ENCODE measurements at places on chromosomes 3 and 15.

DNA sequence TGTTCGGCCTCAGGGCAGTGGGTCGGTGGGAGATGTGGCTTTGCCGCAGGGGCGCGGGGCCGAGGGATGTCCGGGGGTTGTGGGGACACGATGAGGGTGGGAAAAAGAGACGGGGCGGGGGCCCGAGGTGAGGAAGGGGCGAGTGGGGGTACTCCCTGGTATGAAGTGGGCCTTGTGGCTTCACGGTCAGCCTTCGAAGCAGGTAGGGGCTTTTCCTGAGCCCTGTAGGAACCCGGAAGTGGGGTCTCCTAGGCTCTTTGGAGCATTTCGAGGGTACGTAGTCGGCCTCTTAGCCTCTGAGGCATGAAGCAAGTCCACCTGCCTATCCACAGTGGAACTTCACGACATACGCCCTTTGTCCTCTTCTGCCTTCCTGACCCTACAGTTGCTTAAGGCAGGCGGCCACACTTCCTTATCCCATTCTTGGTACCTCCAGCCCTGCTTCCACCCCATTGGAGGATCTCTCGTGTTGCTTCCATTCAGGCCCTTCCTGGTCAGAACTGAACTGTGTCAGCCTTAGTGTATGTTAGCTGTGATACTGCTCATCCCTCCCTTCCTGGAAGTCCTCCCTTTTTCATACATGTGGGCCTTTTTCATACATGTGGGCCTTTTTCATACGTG is 389 bp downstream of the ARPC4 start:
- peak; percentile 62 for DNase-seq

DNA sequence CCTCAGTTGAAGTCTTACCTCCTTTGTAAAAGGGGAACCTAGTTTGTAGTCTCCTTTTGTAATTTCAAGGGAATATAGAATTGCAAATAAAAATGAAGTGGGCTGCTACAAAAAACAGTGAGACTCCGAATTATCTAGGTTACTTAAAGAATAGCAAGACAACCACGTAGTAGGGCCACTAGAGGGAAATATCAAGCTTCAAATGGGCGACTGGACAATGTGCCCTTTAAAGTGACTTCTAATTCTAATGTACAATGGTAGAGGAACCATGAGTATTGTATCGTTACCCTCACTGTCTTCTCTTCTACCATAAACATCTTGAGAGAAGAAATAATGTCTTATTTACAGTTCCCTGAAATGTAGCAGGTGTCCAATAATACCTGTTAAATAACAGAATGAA is 56.3 kb downstream of the TP63 start:
- DNase-seq, result no peak

- no peak for DNase-seq
Observed at GRCh38 chr3:126110431-126111125, 26.7 kb upstream of the SLC41A3 start.

DNA sequence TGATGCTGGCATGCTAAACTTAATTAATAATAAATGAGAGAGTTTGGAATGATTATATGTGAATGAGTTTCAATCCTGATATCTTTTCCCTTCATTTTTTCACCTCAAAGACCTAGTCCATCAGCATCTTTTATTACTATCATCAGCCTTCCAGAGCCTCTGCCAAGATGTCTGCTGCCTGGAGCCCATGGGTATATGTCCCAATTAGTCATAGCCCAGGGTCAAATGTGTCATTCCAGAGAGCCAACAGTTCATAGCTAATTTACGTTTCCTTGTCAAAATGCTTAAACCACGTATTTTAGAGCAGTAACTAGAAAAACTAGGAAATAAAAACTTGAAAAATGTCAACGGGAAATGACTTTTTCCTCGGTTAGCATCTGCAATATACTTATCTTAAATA is 457.9 kb downstream of the SI start:
- no peak for DNase-seq

Data from NAMALWA (cell line).